ENCODE measurements at places on chromosomes 3 and 15.
A peak's percentile ranks its signal among the peaks of the same experiment; 100 is the strongest.

GRCh38 chr3:46923559-46924350 lies 46.2 kb downstream of the PTH1R start:
- no peak for DNase-seq

DNA sequence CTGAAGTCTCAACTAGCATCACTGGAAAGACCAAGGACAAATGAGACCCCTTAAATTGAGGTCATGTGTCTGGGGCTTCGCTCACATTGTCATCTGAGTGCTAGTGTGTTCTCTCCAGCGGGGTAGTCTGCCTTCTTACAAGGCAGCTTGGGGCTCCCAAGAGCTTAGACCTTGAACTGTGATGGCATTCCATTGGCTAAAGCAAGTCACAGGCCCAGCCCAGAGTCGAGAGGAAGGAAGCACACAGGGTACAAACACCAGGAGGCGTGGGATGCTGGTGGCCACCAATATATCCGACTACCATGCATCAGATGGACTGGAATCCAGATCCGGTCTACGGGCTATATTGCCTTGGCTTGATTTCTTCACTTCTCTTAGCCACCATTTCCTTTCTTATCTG lies 31.5 kb upstream of the DYNC1LI1 start:
- DNase-seq: no peak

DNA sequence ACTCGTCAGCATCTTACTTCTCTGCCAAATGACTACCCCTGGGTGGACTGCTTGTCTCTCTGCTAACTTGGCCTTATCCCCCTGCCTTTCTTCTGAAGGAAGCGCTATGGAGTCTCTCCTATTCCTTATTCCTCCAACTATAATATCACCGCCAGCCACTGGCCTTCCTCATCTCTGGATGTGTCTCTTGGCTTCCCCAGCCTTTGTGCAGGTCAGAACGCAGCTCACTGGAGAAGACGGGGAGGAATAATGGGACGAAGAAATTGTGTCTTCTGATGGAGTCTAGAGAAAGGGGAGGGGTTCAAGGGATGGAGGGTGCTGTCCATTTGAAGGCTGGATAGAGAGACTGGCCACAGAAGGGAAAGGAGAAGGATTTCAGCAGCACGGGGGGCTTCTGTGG lies 16.9 kb downstream of the ITGA11 start:
- DNase-seq: no peak

DNA sequence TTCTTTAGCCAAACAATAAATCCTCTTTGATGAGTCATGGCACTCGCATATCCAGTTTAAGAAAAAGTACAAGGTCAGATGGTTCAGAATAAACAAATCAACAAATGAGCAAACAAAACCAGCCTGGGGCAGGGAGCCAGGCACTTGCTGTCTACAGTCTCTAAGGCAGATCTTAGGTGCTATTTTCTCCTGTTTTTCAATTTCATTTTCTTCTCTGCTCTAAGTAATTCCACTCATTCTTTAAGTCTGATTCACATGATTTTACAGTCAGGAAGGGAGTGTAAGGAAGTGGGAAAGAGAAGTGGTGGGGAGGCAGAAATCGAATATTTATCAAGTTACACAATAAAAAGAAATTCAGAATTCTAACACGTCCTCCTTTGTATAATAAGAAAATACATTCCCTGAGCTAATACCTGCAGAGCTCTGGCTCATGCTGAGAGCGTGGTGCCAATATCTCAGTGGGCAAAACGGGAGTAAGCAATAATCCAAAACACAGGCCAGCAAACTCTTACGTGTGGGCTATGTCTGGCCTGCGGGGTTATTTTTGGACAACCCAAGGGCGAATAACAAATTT lies 298.6 kb downstream of the ADAMTS17 start:
- DNase-seq: peak; percentile 87

DNA sequence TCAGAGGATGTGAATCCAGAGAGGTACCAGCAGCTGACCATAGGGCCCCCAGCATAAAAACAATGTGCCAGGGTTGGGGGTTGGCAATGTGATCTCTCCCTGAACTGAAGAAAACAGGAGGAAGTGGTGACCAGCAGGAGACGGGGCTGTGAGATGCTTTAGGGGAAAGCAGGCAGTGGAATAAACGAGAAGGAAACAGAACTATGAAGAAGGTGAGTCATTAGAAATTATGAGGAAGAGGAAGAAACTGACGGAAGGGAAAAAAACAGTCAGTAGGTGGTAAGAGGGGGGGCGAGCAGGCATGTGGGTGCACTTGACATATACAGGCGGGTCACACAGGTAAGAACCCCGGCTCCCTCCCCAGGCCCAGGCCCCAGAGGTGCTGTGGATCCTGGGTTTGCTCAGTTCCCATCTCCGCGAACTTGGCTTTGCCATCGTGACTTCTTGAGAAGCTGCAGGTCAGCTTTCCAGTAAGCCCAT lies 42.2 kb upstream of the B3GNT5 start:
- no peak for DNase-seq

DNA sequence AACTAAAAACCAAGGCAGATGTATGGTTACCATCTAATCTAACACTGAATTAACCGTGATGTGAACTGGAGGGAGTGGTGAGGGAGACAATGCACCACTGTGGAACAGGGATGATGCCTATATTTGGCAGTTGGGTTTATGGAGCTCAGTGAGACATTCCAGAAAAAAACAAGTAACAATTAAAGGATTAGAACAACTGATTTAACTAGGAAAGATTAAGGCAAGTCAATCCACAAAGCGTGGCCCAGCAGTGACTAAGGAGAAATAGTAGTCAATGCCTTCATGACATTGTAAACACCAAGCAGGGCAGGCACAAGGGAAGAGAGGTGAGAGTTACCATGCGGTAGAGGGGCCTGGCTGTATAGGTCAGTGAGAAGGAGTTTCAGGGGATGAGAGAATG lies 38.1 kb downstream of the CHAC1 start:
- DNase-seq: no peak

DNA sequence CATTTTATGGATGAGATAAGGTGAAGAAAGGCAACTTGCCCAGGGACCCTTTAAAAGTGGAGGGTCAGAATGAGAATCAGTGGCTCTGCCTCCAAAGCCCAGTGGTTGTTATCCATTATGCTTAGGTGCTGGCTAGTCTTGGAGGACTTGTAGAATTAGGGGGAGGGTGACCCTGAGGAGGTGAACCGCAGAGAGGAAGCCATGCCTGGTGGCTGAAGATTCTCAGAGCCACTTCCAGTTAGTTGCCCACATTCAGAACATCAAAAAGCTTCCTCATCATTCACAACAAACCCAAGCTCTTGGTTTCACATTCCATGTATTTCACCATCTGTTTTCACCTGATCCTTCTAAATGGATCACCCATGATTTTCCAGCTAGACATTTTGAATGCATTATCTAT lies 11.2 kb downstream of the EBLN2 start:
- DNase-seq: peak; percentile 3

DNA sequence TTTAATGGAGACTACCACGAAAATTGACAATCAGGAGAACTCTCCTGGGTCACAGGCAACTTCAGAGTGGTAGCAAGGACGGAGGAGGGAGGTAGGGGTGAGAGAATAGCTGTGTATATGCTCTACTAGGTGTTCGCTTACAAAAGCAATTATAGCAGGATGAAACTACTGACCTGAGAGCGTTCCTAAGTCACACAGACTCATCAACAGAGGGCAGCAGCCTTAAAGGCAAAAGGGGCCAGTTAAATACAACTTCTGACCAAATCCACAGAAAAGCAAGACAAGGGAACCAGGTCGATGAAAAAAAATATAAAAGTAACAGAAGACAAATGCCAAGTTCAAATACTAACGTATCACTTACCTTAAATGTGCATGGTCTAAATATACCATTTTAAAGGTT lies 894.6 kb downstream of the PLOD2 start:
- DNase-seq: no peak

DNA sequence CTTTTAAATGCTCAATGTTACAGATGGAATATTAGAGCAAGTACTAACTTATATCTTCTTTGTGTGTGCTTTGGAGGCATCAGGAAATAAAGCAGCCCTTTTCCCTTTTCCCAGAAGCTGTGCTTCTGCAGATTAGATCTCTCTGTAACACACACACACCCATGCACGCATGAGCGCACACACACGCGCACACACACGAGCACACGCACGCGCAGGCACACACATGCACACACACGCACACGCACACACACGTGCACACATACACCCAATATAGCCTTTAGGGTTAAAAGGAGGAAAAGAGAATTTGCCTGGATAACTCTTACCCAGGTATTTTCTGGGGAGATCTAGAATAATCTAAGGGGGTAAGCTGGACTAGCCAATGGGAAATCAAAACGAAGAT lies 56.9 kb downstream of the TFRC start:
- DNase-seq: no peak

DNA sequence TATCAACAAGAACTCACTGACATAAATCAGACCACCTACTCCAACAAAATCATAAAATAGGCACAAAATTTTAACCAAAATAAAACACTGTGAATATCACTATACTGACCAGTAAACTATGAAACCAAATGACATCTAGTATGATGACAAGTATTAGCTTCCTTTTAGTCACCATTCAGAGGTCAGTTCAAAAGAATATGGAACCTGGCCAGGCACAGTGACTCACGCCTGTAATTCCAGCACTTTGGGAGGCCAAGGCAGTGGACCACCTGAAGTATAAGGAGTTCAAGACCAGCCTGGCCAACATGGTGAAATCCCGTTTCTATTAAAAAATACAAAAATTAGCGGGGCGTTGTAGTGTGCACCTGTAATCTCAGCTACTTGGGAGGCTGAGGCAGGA lies 65.8 kb downstream of the SMARCC1 start:
- peak; percentile 84 for DNase-seq

GRCh38 chr3:119810018-119810435 lies 28.1 kb downstream of the NR1I2 start:
- DNase-seq: peak; percentile 18

GRCh38 chr15:47374222-47374621 lies 343.1 kb upstream of the SEMA6D start:
- peak; percentile 9 for DNase-seq

Measured in M059J (cell line).